Activated CD4-positive, alpha-beta T cell treated with anti-CD3 and anti-CD28 coated beads for 4 hours (primary cell): ENCODE measurements at places on chromosomes 11 and 22.

- DNase-seq = no peak
Observed at GRCh38 chr22:29243874-29244446, 23.8 kb downstream of the RHBDD3 start.

DNA sequence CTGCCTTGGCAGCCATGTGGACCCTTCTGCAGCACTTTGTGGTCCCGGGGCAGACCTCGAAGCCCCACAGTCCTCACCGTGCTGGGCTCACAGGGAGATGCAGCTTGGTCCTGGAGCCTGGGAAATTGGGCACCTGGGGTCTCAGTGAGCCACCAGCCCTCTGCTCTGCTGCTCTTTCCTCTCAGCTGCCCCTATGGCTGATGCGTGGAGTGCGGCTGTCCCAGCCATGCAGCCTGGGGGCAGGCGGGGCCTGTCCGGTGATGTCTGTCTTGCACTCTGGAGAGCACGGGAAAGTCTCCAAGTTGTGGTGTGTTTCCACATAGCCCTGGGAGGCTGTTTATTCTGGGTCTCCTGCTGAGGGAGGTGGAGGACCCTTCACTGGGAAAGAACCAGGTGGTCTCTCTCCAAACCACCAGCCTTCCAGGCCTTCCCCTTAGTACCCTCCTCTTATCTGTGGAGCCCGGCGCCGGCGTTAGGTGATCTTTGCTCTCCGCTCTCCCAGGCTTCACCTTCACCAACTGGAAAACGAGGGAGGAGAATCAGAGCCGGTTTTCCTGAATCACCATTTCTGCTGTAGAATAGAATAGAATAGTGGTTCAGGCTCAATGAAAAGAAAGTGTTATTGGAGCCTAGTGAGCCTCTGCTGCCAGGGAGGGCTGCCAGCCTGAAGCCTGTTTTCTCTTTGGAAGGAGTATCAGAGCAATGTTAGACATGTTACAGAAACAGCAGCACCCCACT lies 41.2 kb upstream of the GRAMD4 start:
- no peak for DNase-seq

GRCh38 chr11:19723572-19724342 lies 11.1 kb downstream of the NAV2 start:
- peak; percentile 38 for DNase-seq

- DNase-seq = no peak
Observed at GRCh38 chr11:111729071-111729830, 36.9 kb downstream of the PPP2R1B start.

GRCh38 chr22:37303821-37304274 lies 21.5 kb downstream of the CYTH4 start:
- DNase-seq = peak; percentile 51

DNA sequence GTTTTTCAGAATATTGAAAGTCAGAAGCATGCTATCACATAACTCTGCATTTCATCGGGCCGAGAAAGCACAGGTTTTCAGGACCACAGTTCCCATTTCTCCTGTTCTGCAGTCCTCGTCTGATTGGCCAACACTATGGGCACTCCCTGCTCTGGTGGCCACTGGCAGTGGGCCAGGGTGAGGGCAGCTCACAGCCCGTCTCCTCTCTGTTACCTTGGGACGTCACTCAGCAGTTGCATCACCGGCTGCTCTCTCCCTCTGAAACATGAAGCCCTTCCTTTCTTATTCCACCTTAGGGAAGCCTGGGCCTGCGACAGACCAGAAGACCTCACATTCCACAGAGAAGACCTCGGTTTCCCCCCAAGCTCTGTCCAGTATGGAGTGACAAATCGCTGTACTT lies 11.4 kb upstream of the MICAL3 start:
- DNase-seq = no peak

- DNase-seq = no peak
Observed at GRCh38 chr11:124732230-124732629, 7.5 kb upstream of the NRGN start.

- peak; percentile 28 for DNase-seq
Observed at GRCh38 chr22:46432164-46433068, 96.9 kb downstream of the TRMU start.

DNA sequence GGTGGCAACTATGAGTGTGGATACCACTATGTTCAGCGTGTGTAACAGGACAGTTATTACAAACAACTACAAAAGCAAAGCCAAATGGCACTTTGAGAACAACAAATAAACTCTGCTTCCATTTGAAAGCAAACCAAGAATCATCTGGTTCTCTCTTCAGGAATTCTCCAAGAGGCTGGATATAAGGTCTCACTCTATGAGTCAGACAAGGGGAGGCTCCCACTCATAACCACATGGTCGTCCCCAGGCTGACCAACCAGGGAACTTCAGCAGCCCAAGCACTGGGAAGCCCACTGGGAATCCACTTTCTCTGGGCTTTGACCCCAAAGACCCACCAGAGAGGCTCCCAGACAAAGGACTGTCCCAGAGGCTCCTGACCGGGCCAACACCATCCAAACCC lies 35.3 kb downstream of the DGCR2 start:
- no peak for DNase-seq

DNA sequence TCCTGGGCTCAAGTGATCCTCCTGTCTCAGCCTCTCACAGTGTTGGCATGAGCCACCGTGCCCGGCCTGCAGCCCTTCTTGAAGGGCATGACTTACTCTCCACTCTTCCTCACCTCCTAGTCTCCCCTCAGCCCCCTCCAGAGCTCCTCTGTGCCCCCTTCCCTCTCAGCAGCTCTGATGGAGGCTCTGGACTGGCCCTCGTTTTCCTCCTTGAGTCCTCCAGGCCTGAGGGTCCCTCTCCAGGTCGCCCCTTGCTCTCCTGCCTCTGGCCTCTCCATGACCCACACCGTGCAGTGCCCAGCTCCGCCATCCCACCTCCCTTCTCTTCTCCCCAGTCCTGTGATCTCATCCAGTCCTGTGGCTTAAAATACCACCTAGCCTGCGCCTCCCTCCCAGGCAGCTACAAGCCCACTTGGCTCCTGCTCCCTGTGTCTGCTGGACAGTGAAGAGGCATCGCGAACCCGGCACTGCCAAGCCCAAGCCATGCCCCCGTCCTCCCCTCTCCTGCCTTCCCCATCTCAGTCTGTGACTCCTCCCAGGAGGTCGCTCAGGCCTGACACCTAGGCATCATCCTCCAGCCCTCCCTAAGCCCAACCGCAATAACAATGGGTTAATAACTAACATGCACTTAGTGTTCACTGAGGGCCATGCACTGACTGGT lies 11.9 kb downstream of the KCNJ4 start:
- DNase-seq = no peak

GRCh38 chr11:70255477-70256116 lies 14.9 kb upstream of the PPFIA1 start:
- no peak for DNase-seq

- DNase-seq = no peak
Observed at GRCh38 chr11:12017243-12017678, 8.8 kb upstream of the DKK3 start.

- DNase-seq = no peak
Observed at GRCh38 chr11:118799372-118799771, 8.4 kb upstream of the DDX6 start.

DNA sequence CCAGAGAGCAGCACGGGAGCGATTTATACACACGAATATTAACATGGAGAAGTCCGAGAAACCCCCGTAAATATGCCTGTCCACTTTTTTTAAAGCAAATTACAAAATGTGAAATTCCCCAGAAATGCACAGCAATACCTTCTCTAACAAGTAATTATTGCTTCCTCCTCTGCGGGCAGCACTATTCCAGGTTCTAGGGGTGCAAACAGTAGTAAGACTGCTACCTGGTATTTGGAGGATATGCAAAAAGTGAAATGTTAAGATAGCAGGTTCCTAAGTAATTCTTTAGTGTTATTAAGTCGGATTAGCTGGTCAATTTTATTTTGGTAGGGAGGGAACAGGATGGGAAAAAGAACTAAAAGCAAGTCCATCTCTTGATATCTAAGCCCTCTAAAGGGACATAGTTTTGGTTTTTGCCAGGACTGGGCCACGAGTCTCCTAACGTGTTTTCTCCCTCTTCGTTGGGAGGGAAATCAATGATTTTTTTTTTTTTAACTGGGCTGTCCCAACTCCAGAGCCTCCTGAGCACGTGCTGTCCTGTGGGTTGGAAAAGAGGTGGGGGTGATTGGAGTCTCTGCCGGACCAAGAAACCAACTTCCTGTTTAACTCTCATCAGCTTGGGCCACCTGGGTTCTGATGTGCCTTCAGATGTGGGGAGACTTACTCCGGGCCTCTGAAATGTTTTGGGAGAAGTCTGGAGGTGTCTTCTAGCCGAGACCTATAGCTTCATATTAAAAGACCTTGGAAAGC lies 1.7 kb upstream of the XBP1 start:
- no peak for DNase-seq

DNA sequence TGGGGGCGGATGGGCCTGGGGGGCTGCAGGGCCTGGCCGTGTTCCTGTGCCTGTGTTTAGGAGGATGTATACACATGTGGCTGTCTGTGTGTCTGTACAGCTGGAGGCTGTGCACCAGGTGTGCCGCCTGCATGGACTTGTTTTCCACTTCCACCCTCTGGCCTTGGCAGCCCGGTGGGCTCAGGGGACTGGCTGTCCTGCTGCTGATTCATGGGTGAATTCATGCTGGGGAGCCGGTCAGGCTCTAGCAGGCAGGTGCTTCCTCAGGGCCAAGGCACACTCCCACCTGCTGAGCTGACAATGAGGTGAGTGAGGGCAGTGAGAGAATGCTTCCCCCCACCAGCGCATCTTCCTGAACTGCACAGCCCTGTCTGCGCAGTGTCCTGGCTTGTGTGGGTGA lies 88.4 kb downstream of the CCDC81 start:
- DNase-seq = no peak

- DNase-seq = no peak
Observed at GRCh38 chr22:22908941-22909604, 21.5 kb downstream of the IGLL5 start.

- DNase-seq = no peak
Observed at GRCh38 chr22:49203091-49203858, 624.4 kb downstream of the BRD1 start.

DNA sequence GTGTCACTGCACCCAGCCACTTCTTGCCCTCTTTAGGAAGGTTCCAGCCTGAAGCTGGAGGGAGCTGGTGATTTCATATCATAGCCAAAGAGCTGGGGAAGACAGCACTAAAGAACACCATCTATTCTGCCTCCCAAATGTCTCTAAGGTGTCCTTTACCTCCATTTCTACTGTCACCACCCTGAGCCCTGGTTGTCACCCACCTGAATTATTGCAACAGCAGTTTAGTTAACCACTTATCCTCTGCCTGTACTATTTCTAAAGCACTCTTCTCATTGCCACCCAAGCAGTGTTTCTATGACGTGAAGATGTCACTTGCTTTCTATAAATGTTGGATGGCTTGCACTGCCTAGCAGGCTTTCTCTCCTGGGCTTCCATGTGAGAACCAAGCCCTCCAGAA lies 69.4 kb upstream of the EED start:
- DNase-seq = no peak

GRCh38 chr11:119319700-119320239 lies 2.8 kb upstream of the MCAM start:
- DNase-seq = no peak

GRCh38 chr22:43364169-43364435 lies 20.9 kb upstream of the SCUBE1 start:
- DNase-seq = no peak

DNA sequence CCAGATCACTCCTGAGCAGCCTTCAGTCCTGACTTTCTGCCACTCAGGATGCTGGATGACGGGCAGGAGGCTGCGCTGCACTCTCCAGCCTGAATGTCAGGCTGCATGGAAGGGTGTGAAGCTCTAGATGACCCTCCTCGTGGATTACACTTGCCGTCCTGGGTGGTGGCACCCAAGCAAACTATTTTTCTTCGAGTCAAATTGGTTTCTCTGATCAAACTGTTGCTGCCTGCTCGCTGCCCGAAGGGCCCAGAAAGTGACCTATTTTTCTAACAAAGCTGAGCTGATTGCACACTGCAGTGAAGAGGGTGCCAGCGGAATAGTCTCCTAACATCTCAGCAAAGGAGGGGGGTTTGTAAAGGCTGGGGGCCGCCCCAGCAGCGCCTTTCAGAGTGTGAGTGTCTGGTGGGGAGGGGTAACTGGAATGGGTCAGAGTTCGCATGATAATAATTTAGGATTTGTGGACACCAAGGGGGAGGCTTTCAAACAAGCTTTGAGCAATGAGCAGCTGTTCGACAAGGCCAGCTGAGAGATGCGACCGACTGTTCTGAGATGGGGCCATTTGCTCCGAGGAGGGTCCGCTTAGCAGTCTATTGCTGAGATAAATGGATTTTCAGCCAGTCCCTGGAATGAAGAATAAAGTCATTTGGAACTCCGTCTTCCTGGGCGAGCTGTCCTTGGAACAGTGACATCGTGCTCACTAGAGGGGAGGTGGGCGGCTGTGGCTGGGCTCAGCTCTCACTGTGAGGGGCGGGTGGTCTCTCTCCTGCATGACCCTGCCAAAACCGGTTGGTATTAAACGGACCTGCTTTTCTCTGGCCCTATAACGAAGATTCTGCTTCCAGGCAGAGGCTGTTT lies 537.6 kb downstream of the BRD1 start:
- DNase-seq = no peak

- no peak for DNase-seq
Observed at GRCh38 chr22:31574055-31574670, 77.8 kb downstream of the SFI1 start.

DNA sequence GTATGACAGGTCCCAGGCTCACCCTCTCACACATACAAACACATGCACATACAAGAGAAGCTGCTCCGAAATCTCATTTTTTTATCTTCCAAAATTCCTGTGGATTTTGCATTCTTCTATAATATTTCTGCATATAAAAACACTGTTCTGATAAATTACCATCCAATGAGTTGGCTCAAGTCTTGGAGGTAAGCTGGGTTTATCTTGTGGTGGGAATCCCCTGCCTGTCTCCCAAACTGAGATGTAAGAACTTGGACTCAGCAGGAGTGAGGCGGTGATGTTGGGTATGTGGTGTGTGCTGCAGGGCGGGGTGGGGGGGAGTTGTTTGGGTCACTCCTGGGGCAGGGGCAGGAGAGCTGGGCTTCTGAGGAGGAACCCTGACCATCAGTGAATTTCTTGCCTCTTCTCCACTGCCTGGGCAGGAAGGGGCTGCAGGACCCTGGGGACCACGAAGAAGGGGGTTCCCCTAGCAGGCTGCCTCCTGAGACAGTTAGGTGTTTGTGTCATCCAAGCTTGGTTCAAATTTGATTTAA lies 6.8 kb upstream of the P2RY6 start:
- no peak for DNase-seq

DNA sequence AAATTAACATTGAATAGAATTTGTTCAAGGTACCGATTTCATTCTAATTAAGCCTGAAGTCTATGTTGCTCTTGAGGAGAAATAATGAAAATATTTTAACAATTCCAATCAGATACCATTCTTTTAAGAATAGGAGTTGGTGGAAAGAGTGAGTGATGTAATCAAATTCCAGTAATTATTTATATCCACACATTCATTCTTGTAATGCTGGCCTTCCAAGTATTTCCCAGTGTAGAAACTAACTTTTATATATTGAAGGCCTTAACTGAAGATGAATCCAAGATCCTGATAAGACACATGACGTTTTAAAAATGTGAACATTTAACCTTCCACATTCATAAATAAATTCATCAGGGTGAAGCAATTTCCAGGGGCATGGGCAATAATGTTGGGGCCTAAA lies 36.6 kb upstream of the PAX6 start:
- no peak for DNase-seq

- DNase-seq = peak; percentile 47
Observed at GRCh38 chr11:45918331-45918941, 759 bp upstream of the PEX16 start.
